NCI-H774 (cell line): ENCODE measurements at places on chromosomes 4 and X.

- peak; percentile 76 for DNase-seq
These were observed 2.4 kb downstream of the FRAS1 start for GRCh38 chr4:78059524-78059889.

GRCh38 chr4:55765070-55765469 lies 54.5 kb upstream of the EXOC1L start:
- DNase-seq = peak; percentile 25

DNA sequence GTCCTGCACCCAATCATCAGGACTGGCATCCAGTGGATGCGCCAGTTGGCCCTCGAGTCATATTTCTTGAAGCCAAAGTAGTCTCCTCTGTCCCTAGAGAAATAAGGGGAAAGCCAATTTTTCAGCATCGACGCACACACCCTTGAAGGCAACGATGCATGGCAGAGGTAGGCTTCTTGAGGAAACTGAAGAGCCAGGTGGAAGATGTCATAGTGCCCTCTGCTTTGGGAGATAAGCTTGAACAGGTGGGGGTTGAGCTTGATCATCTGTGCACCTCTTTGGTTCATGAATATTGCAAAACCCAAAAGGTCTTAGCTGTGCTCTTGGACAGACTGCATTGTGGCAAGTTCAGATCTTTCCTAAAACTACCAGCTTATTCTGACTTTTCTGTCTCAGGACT lies 34.6 kb upstream of the WDR1 start:
- DNase-seq = no peak

DNA sequence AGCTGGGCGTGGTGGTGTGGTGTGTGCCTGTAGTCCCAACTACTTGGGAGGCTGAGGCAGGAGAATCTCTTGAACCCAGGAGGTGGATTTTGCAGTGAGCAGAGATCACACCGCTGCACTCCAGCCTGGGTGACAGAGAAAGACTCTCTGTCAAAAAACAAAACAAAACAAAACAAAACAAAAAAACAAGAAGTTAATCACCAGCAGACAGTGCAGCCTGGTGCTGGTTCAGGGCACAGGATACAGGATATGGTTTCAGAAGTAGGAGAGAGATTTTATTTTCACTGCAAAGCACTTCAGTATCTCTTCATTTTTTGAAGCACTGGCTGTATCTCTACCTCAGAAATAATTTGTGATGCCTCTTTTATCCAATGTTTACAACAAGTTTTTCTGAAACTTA lies 1222.9 kb upstream of the PRKX start:
- DNase-seq = no peak

DNA sequence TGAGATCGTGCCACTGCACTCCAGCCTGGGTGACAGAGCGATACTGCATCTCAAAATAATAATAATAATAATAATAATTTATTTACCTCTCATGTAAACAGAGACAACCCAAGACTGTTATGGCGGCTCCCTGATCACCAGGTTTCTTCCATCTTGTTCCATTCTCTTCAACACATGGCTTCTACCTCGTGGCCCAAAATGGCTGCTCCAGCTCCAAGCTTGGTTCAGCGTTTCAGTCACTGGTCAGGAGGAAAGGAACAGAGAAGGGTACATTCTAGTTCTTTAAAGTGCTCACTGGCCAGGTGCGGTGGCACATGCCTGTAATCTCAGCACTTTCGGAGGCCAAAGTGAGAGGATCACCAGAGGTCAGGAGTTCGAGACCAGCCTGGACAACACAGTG lies 24.9 kb upstream of the CHRNA9 start:
- DNase-seq = no peak

- DNase-seq = no peak
These were observed 91.8 kb downstream of the REPS2 start for GRCh38 chrX:17038277-17038676.

- DNase-seq = peak; percentile 3
These were observed 899.5 kb upstream of the INTU start for GRCh38 chr4:126733301-126733700.

DNA sequence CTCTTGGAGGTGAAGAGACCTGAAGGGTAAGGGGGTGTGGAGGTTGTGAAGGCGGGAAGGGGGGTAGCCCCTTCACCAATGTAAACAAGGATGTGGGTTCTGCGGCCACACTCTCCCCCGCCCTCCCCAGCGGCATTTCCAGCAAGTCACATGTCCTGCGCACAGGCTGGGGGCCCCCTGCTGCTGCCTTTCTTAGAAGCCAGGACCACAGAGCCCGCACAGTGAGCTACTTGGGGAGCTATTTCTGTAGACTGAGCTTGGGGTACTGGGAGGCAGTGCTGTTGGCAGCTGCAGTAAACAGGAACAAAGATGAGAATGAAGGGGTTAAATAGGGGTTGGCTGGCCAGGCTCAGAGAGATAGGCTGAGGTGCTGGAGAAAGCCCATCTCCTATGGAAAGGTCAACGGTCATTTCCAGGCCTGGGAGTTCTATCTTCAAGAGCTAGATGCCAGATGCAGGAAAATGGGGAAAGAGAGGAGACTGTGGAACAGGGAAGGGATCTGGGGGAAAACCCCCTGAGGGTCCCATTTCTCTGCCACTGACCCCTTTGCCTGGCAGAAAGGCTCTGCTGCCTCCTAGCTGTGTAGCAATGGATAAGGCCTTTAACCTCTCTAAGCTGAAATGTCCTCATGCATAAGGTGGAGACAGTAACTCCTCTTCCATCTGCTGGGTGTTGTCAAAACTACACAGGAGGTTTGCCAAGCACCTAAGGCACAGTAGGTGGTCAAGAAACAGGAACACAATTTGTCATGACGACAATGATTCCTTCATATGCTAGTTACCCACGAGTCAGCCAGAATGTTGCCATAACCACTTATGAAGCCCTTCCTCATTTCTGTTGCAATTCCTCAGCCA lies 18.5 kb upstream of the PIM2 start:
- DNase-seq = no peak

- no peak for DNase-seq
These were observed 40.0 kb upstream of the RPS6KA3 start for GRCh38 chrX:20306668-20307067.

DNA sequence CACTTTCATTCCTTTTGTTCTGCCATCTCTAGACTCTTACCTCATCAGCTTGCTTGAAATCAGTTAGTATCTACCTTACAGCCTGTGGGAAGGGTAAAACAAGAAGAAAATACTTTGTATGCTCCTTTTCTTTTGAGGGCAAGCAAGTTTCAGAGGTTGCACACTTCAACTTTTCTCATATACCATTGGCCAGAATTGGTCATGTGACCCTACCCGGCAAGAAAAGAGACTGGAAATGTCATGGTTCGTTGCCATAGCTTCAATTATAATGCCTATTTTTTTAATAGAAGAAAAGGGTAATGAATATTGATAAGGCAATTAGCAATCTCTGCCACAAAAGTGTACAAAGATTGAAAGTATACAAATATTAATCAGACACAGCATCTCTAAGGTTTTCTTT lies 346.7 kb upstream of the TACR3 start:
- no peak for DNase-seq

- no peak for DNase-seq
These were observed 6.9 kb downstream of the CTBP1 start for GRCh38 chr4:1241936-1242505.

GRCh38 chr4:54100595-54101189 lies 729 bp downstream of the GSX2 start:
- no peak for DNase-seq

DNA sequence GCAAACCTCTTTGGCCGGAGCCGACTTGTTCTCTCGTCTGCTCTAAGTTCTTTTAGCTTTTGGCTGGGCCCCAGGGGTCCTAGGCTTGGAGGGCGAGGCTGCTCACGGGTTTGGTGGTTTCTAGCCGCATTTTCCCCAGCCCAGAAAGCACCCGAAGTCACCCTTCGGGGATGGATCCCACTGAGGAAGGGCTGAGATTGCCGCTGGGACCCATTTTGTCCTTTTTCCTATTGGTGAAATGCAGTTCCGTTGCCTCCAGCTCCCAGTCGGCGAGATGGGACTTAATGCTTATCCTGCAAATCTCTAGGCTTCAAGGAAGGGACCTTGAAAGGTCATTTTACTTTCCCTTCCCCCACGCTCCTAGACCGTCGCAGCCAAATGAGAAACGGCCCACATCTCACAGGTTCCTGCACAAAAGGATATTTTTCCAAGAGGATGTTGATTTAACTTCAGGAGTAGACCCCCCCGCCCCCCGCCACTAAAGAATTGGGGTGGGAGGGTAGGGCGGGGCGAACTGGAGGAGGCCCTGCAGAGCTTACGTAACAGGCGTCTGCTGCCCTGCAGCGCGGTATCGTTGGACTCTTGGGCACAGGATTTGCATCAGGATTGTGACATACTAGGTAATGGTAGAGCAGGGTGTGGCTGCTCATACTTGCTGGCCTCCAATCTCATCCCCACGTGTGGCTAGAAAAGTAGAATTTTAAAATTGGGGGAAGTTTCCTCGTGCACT lies 564 bp downstream of the PGK1 start:
- no peak for DNase-seq

DNA sequence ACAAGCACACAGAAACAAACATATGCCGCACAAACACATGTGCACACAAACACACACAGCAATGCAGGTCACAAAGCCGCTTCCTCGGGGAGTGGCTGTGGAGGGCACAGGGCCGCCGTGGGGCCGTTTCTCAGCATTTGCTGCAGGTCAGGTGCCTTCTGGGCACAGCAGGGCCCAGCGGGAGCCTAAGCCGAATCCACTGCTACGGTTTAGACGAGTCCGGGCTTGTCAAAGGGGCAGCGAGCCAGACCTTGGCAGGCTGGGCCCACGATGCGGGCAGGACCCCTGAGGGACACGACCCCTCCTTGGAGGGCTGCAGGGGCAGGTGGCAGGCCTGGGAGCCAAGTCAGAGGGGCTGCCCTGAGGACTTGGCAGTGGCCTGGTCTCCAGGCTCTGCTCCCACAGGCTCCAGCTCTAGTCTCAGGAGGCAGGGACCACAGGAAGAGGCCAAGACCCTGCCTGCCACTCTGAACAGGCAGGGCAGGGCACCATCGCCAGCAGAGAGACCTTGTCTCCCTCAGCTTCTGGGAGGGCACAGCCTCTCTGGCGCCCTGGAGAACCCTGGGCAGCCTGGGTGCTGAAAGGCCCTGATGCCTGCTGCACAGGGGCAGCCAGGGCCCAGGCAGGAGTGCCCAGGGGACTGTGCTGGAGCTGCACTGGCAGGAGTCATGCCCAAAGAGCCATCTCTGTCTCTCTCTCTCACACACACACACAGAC lies 5.5 kb upstream of the ATP2B3 start:
- no peak for DNase-seq

DNA sequence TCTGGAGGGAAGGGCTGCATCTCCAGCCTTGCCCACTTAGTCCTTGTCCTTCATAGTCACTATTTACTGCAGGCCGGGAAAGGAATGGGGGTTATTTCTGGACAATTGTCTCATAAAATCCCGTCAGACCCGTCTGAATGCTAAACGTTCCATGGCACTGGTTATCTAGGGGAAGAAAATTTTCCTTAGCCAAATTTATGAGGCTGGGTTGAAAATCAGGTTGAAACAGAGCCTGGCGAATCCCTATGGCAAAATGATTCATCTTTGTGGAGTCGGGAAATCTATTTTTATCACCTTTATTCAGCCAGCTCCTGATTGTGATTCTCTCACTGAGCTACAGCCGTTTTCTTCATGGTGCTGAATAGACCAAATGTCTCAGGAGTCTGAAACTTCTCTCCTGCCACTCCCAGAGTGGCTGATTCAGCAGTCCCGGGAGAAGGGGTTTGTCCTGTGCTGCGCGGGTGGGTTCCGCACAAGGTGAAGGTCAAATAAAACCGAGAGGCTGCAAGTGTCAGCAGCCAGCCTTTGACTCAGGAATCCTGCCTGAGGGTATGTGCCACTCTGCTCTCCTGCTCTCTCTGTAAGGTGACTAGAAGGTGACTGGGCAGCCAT lies 1.0 kb downstream of the LIMCH1 start:
- DNase-seq = no peak

DNA sequence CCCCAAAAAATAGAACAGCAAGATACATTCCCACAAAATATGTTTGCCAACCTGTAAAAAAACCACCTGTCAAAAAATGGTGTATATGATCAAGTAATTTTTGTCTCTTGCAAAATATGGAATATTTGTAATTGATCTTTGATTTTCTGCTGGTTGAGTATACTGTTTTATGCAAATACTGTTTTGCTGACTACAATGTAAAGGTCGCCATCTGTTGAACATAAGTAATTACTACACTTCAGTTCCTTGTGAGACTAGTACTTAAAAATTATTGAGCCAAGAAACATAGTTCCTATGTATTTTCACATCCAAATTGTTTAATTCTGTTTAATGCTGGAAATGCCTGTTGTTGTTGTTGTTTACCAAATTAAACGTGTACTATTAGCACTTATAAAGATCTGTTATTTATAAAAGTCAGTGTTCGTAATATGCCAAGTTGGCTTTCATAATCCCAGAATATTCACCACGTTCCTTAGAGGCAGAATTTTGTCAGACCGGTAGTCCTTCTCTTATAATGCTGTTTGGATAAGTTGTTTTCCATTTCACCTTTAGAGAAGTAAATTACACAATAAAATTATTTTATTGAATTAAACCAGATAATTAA lies 144.2 kb downstream of the PDLIM5 start:
- no peak for DNase-seq

DNA sequence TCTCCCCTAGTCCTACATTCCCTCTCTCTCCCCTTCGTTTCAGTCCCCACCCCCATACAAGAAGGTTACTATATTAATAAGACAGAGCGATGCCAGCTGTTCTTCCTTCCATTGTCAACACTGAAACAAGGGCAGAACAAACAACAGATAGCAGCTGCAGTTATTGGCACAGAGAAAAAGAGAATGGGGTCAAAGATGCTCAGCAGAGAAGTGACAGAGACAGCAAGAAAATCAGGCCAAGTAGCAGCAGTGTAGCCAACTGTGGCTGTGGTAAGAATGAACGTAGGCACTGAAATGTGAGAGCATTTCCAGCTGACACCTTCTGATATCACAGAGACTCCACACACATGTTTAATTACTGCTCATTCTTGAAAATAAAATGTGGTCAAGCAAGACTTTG lies 641.8 kb downstream of the FSTL5 start:
- peak; percentile 21 for DNase-seq

DNA sequence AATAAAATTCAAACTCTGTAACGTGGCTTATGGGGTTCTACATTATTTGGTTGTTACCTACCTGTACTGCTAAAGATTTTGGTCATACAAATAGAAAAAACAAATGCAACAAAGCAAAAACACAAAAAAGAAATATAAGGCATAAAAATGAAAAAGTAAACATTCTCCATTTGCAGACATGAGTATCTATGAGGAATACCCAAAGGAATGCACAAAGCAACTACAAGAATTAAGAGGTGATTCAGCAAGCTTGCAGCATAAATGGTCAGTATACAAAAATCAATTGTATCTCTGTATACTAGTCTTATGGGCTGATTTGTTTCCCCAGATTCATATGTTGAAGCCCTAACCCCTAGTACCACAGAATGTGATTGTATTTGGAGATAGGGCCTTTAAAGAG lies 3.6 kb upstream of the PDE5A start:
- DNase-seq = no peak
